ENCODE measurements at places on chromosomes 1 and 21.

GRCh38 chr1:203794764-203795440 lies 521 bp upstream of the ZBED6 start:
- DNase-seq: no peak

- no peak for DNase-seq
Observed at GRCh38 chr1:72050551-72050950, 231.8 kb downstream of the NEGR1 start.

DNA sequence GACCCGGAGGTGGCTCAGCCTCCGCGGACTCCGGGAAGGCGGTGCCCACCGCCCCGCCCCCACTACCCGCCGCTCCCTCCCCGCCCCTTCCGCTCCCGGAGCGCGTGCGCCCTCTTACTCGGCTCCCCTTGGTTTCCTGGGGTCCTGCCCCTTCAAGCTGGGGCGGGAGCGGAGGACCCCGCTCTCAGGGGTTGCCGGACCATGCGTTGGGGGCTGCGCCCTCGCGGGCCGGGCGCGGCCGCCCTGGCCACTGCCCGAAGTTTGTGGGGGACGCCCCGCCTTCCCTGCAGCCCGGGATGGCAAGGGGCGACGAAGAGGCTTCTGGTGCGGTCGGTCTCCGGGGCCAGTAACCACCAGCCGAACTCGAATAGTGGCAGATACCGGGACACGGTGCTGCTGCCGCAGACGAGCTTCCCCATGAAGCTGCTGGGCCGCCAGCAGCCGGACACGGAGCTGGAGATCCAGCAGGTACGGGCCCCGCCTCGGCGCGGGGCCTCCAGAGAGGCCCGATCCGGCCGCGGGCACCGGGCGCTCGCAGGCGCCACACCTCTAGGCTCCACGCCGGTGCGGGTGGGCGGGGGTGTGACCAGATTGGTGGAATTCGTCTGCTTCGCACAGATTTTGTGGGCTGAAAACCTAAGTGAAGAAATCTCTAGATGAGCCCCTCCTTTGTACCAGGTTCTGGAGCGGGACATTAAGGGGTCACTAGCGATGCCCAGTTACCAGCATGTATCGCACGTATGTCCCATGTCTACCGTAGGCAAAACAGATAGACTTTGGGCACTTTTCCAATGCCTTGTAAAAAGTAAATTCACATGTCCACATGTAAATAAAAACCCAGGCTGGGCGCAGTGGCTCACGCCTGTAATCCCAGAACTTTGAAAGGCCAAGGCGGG lies at the start of gene IARS2:
Gene IARS2, plus strand, starts transcription at position 117 of the 896 bp plus-strand sequence. Its CDS starts 85 bp downstream, at position 202.
- peak; percentile 87 for DNase-seq

GRCh38 chr1:41902159-41902577 lies 16.6 kb downstream of the HIVEP3 start:
- DNase-seq: no peak

DNA sequence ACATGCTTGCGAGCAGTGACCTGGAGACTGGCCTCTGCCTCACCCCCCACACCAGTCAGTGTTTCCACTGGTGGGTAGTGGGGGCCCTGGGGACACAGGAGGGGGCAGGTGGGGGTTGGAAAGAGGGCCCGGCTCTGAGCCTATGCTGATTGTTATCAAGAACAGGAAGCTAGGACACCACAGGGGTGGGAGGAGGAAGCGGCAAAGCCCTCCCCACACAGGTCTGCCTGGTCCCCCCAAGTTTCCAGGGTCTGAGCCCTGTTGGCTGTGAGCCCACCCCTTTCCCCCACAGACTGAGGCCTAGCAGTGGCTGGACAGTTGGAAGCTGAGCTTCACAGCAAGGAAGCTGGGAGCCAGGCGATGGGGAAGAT lies 1.6 kb upstream of the PTPN7 start:
- DNase-seq: peak; percentile 63

DNA sequence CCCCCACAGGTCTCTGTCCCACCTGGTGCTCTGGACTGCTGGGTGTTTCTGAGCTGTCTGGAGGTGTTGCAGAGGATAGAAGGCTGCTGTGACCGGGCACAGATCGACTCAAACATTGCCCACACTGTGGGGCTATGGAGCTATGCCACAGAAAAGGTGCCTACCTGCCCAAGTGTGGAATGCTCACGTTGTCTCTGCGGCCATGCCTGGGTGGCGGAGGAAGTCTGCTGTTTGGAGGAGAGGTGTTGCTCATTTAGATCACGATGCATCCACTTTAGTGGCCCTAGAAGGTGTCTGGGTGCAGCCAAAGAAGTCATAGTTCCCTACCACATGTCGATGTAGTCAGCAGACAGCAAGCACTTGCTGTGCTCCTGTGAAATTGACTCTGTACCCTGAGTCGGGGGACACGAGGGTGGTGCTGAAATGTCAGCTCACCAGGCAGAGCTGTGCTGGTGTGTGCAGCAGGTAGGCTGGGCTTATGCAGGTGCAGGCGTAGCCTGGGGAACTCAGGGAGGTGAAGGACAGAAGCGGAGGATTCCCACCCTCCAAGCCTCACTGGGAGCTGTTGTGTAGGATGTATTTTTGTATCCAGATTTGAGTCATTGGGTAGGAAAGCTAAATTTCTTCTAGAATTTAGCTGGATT lies 32.8 kb upstream of the PWP2 start:
- no peak for DNase-seq

DNA sequence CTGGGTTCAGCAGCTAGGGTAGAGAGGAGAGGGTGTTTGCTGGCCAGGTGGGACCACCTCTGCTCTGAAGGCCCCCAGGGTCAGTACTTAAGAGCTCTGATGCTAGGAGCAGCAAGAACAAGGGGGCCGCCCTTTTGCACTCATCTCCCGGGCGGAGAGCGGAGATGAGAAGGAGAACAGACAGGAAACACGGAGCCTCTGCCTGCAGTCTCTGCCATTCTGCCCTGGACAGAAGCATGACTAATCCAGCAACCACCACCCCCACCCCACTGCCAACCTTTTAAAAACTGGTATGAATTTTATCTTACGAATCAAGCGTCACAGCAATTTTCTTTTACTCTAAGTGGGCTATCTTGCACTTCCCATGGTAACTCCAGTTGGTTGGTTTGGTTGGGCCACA lies 34.5 kb downstream of the PARP1 start:
- DNase-seq: no peak

GRCh38 chr1:73331726-73332125 lies 866.2 kb downstream of the LRRIQ3 start:
- no peak for DNase-seq

GRCh38 chr21:32977216-32977615 lies 48.5 kb upstream of the OLIG2 start:
- no peak for DNase-seq

DNA sequence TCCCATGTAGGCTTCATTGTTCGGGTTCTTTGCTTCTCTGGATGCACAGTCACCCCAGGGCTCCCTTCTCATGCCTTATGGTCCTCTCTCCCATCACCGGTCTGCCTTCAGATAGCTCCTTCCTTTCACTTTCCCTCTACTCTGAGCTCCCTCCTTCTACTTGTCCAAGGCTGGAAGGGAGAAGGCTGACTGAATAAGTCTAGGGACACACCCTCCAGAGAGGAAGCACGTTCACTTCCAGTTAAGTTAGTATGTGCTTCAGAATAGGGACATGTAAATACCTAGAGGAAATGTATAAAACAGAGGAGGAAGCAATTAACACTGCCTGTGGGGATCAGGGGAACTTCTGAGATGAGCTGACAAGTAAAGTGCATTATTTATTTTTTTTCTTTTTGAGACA lies 23.5 kb downstream of the CXADR start:
- DNase-seq: no peak

- DNase-seq: no peak
Observed at GRCh38 chr1:101980974-101981373, 15.8 kb downstream of the OLFM3 start.

- peak; percentile 39 for DNase-seq
Observed at GRCh38 chr1:223776075-223776814, 63.9 kb downstream of the CAPN2 start.

DNA sequence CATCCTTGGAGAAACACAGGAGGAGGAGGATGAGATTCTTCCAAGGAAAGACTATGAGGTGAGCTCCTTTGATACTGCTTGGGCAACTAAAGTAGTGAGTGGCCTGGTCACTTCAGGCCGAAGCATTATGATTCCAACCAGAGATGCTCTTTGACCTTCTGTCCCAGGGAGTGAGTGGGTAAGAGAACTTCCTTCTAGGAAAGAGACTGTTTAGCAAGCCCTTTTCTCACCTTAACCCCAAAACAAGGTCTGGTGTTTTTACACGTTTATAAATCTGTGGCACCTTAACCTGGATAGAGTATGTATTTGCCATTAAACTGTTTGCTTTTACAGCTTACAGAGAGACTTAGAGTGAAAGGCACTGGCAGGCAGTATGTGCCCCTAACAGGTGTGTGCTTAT lies 1.1 kb downstream of the CLCN6 start:
- no peak for DNase-seq

- DNase-seq: peak; percentile 52
Observed at GRCh38 chr21:29195981-29196669, 65.7 kb downstream of the MAP3K7CL start.

GRCh38 chr1:107590900-107591622 lies 373.9 kb downstream of the VAV3 start:
- DNase-seq: no peak
